ENCODE measurements at places on chromosomes 2 and 18. TPM values are rescaled to one million over a fixed set of nuclear protein-coding genes. Genes with fewer than 3 reads are reported as not detected.

DNA sequence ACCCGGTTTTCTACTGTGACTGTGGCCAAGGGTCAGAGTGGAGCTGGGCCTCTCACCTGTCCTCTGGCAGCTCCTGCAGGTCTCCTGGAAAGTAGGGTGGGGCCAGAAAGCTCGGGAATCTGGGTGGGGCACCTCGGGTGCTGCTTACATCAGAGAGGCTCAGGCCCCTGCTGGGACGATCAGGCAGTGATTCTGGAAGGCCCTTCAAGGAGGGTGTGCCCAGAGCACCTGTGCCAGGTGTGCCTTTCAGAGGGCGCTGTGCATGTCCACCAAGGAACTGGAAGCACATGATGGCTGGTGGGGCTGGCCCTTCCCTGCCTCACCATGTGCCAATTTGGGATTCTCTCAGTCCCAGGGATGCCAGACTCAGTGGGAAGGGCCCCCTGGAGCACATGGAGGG lies 44.0 kb downstream of the ATP6V1C2 start:
- no peak overlapping the region for H3K4me3 ChIP-seq
- no peak overlapping the region for H3K27ac ChIP-seq
- H3K27me3 ChIP-seq, result no peaks in the 10 kb centered on the region
- H3K36me3 ChIP-seq, result no peaks in the 10 kb centered on the region

The RTP5 gene
- not detected for total RNA-seq

The ALPP gene
- total RNA-seq, result not detected

DNA sequence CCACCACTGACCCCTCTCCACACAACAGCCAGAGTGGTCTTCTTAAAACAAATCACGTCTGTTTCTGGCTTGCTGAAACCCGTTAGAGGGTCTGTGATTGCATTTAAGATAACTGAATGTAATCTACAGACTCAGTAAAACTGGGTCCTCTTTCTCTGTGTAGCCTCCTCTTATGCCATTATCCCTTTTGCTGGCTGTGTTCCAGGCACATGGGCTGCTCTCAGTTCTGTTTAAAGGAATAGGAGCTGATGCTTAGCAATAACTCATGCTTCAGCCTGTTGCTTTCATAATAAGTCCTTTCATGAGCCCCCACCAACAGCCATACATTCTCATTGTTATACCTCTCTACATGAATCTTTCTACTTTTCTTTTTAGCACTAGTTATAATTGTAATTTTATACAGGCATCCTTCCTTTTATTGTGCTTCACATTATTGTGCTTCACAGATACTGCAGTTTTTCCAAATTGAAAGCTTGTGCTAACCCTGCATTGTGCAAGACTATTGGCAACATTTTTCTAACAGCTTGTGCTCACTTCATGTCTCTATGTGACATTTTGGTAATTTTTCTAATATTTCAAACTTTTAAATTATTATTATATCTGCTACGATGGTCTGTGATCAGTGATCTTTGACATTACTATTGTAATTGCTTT lies 782.6 kb downstream of the MBD2 start:
- H3K27ac ChIP-seq, result no peak overlapping the region
- no peak overlapping the region for H3K4me3 ChIP-seq
- no peaks in the 10 kb centered on the region for H3K27me3 ChIP-seq
- DNase-seq, result no peak
- H3K36me3 ChIP-seq, result no peaks in the 10 kb centered on the region

- no peak overlapping the region for H3K27ac ChIP-seq
- H3K27me3 ChIP-seq, result peaks cover 72% of the 10 kb centered on the region
- H3K4me3 ChIP-seq, result no peak overlapping the region
- H3K36me3 ChIP-seq, result no peaks in the 10 kb centered on the region
- peaks cover 11% of the 10 kb centered on the region for H3K4me1 ChIP-seq
Measured at GRCh38 chr2:118832071-118832790, 15.2 kb downstream of the EN1 start.

DNA sequence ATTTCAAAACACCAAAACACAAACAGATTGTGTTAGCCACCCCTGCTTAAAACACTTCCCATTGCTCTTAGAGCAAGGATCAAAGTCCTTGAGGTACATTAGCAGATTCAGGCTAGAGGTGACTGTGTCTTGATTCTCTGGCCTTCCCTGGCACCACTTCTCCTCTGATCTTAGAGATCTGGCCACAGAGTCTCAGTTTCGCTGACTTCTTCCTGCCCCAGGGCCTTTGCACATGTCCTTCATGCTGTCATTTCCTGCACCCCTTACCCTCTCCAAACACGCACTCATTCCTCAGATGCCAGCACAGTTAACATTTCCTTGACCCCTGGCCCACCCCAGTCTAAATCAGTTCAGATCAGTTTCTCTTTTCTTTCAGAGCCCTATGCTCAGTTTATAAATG lies 16.9 kb downstream of the CXCR4 start:
- peak; percentile 38 for DNase-seq
- peaks cover 2% of the 10 kb centered on the region for H3K4me1 ChIP-seq
- no peaks in the 10 kb centered on the region for H3K36me3 ChIP-seq
- no peaks in the 10 kb centered on the region for H3K27me3 ChIP-seq
- H3K4me3 ChIP-seq, result no peak overlapping the region

The RGPD4 gene
- total RNA-seq, result 0.19 TPM

GRCh38 chr2:218079943-218080913 lies 11.2 kb downstream of the RUFY4 start:
- no peak for DNase-seq
- no peaks in the 10 kb centered on the region for H3K36me3 ChIP-seq
- no peak overlapping the region for H3K27ac ChIP-seq
- H3K4me3 ChIP-seq, result no peak overlapping the region

The CCDC141 gene
- 4.6 TPM for total RNA-seq

DNA sequence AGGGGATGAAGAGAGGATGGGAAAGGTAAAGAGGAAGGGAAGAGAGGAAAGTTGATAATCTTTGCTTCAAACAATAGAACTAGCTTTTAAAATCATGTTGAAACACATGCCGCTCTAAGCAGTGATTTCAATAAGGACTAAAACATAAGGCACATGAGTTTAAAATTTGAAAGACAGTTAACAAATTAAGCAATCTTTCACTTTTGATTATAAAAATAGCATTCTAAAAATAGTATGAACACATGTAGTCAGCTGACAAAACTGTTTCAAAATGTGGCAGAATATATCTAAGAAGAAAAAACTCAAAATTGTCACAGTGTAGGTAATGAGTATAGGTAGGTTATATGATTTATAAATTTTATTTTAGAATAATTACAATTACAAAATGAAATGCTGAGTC lies 25.3 kb downstream of the PSME4 start:
- H3K36me3 ChIP-seq, result peaks cover 16% of the 10 kb centered on the region
- H3K4me3 ChIP-seq, result no peak overlapping the region
- H3K4me1 ChIP-seq, result peaks cover 16% of the 10 kb centered on the region
- H3K27ac ChIP-seq, result no peak overlapping the region
- no peak for DNase-seq

The AMER3 gene
- not detected for total RNA-seq

All from activated naive CD4-positive, alpha-beta T cell treated with anti-CD3 and anti-CD28 coated beads for 36 hours (primary cell).